ENCODE measurements at places on chromosomes 5 and 9.

- DNase-seq, result no peak
Observed at GRCh38 chr9:85522459-85523092, 219.2 kb downstream of the AGTPBP1 start.

DNA sequence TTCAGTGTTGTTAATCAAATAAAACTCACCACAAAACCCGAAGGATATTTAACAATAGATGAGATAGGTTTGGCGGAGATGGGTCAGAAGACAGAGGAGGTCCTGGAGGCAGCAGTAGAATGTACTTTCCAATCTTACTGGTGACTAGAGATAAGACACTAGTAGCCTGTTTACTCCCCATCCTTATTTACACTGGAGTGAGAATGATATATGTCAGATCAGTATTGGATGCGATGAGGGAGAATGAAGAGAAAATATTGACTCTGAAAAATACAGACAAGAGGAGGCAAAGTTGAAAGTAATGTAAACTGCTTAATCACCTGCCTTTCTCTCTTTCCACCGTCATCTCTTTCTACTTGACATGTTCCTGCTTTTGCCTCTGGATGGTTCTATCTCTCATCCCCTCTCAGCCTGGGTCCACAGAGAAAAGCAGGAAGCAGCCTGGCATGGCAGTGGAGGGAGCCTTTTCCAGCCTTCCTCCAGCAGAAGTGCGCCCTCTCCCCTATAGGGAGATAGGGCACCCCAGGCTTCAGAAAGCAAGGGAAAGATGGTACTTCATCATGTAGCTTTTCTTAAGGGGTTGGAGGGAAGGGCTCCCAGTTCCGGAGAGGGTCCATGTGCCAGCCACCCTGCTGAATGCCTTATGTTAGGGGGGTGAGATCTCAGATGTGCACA, 11.1 kb downstream of the PALM2AKAP2 start:
- DNase-seq, result no peak

DNA sequence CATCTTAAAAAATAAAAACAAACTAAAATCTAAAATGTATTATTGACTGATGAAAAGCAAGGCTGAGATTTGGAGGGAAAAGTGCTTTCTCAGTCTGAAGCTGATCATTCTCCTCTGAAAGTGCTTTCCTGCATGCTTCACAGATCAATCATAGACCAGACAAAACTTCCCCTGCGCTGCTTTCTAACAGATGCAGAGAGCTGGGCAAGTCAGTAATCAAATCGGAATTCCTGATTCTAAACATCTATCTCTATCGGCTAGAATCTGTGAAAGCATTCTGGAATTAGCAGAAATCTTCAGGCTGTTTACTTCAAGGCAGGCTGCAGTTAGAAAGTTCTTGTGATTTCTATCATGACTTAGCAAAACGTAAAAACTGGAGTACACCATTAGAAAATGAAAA, 15.6 kb upstream of the FAM81B start:
- DNase-seq, result no peak

DNA sequence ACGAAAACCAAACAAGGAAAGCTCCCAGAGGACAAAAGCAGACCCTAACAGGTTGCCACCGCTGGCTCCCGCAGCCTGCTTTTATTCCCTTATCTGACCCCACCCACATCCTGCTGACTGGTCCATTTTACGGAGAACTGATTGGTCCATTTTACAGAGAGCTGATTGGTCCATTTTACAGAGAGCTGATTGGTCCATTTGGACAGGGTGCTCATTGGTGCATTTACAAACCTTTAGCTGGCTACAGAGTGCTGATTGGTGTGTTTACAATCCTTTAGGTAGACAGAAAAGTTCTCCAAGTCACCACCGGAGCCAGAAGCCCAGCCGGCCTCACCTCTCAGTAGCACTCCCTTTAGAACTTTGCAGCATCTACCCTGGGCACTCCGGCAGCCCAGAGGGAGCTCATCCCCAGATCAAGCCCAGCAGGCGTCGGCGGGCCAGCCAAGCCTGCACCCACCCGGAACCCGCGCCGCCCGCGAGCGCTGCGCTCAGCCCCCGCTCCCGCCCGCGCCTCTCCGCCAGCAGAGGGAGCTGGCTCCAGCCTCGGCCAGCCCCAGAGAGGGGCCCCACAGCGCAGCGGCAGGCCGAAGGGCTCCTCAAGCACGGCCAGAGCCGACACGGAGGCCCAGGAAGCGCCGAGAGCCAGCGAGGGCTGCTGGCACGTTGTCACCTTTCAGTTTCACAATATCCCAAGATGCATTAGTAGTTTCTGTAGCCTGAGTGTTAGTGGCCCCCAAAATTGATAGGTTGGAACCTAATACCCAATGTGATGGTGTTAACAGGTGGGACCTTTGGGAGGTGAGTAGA, 35.3 kb upstream of the CLPTM1L start:
- no peak for DNase-seq

DNA sequence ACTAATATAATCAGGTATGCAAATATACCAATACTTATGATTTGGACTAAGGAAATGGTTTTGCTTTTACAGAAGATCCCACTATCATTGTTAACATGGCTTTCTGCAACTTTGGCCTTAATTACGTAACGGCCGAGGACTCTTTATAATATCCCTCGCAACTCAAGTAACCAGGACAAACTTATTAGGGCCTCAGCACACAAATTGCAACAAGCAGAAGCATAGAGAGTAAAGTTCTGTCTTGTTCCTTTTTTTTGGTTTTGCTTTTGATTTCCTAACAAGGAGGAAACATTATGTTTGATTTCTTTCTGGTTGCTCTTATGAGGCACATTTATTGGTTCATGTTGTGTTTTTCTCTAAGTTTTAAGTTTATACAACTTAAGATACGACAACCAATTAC, 60.4 kb downstream of the RORB start:
- no peak for DNase-seq

DNA sequence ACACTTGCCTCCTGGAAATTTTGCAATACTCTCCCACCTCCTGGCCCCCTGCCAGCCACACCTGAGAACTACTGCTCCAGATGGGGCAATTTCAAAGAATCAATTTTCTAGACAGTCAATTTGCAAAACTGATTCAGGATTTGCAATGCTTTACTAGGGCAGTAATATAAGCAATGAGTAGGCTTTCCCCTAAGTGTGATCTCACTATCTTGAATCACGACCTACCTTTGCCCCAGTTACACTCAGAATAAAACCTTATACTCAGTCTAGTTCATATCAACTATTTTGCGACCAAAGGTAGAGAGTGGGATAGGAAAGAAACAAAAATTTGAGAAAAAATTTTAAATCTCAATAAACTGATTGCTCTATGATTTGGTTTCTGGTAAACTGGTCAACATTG, 54.4 kb downstream of the DROSHA start:
- DNase-seq, result no peak

DNA sequence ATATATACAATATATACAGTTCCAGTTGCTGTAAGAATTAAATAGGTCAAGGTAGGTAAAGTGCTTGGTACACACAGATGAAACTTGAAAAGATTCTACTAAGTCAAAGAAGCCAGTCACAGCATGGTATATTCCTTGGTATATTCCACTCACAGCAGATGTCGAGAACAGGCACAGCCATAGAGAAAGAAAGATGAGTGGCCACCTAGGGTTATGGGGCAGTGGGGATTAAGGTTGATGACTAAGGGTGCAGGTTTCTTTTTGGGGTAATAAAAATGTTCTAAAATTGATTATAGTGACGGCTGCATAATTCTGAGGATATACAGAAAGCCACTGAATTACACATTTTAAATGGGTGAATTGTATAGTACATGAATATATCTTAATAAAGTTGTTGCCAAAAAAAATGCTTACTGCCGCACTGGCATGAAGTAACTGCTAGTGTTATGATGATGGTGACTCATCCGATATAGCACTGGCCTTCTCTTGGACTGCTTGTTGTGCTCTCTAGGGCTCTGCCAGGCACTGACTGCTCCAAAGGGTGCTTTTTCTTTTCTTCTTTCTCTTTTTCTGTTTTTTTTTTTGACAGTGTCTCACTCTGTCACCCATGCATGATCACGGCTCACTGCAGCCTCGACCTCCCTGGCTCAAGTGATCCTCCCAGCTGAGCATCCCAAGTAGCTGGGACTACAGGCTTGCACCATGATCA, 23.5 kb downstream of the TBC1D2 start:
- no peak for DNase-seq

DNA sequence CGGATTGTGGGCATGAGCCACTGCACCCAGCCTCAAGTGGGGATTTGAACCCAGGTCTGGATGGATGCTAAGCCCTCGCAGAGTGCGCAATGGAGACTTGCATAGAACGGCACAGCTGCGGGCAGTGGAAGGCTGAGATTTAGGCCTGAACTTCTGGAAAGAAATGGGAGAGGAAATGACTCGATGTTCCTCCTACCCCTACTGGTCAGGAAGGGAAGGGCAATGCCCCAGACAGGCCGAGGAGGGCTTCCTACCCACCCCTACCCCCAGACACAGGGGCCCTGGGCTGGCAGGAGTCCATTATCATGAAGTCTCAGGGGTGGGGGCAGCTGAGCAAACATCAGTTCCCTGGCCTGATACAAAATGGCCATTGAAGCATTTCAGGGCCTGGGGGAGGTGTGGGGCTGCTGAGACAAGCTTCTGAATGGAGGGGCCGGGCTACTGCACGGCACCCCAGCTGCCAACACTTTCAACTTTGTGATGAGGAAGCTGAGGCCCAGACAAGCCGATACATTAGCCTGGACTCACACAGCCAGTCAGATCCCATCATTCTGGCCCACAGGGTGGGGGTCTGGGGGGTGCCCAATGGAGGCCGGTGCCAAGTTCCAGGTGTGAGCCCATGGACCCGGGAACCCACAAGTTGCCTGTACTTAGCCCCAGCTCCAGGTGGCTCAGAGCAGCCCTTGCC, 13.5 kb upstream of the WDR38 start:
- DNase-seq, result no peak

DNA sequence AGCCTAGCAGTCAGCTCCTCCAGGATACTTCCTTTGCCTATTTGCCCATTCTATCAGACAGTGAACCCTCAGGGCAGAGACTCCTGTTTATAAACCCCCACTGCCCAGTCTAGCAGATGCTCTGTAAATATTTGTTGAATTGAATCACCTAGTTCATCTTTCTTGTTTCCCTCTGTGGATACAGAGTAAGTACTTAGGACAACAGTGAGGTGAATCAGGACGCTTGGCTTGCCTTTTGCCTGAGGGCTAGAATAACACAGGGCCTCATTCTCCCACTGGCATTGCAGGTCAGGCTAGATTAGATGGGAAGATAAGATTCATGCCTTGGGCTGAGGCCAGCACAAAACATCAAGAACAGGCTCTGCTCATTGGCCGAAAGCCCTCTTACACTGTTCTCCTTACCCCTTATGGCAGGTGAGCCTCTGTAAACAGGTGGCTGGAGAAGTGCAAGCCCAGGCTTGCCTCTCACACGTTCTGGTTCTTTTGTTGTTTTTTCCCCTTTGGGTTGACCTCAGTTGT, 22.2 kb downstream of the TNFSF8 start:
- peak; percentile 2 for DNase-seq

- DNase-seq, result no peak
Observed at GRCh38 chr9:118439441-118439840, 735.2 kb downstream of the TLR4 start.

DNA sequence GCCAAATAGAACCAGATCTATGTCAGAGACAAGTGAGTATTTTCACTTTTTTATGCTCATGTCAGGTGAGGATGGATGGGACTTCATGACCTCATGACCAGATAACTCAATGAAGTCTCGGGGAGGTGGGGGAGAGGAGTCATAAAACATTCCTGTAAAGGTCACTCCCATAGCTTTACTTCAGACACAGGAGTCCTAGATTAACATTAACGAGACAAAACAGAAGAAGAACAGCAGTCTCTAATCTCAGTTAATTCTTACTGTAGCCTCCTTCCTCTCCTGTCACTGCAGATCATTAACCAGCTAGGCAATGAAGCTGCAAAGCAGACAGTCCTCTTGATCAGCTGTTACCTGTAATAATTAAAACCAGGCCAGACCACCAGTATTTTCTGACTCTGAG, 11.2 kb downstream of the CRHBP start:
- DNase-seq, result no peak

GRCh38 chr9:22740781-22741180, 294.2 kb downstream of the DMRTA1 start:
- DNase-seq, result no peak

Measured in NCI-H524 treated with DMSO at 0.1 percent for 48 hours (cell line).